GM23338 (cell line): ENCODE measurements at places on chromosomes 3 and 15. TPM values are rescaled to one million over a fixed set of nuclear protein-coding genes. Genes with fewer than 3 reads are reported as not detected.

- DNase-seq, result no peak
These were observed 223.7 kb downstream of the FMN1 start for GRCh38 chr15:32970847-32971246.

GRCh38 chr3:112709911-112710310, 69.0 kb upstream of the CCDC80 start:
- no peak for DNase-seq

- DNase-seq, result no peak
These were observed 54.2 kb upstream of the RBMS3 start for GRCh38 chr3:29226706-29227105.

DNA sequence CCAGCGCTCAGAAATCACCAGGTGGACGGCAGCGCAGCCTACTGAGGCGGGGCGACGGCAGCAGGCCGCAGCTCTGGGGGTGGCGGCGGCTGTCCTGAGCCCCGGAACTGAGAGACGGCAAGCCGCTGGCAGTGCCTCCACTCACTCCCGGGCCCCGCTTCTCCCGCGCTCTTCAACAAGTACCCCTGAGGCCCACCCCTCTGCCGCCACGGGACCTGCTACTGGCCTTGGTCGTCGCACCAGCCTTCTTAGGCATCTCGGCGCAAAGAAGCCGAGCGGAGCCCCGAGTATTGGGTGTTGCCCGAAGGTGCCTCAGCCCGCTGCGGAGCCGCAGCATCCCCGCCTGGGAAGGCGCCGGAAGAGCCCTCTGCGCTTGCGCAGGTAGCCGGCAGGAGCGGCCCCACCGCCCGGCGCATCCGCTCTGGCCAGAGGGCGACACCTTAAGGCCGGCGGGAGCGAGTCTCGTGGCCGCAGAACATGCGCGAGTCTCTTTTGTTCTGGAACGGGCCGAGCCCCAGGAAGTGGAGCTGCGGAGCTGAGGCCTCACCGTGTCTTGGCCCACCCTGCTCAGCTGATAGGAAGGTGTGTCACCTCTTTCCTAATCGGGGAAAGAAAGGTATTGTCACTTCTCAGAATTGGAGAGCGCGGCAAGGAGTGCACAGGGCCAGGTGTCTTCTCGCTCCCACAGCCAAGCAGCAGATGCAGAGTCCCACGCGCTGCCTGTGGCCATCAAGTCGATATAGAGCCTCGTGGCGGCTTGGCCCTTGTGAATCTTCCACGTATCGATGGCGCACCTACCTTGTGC, at the start of gene C15orf40:
C15orf40 (minus strand) TSS at position 369 of the 805 bp plus-strand sequence; CDS start at position 337, 32 bp downstream.
- DNase-seq, result peak; percentile 96

GRCh38 chr3:173986861-173987410, 589.4 kb downstream of the NLGN1 start:
- no peak for DNase-seq

Gene RNU5B-1
- total RNA-seq, result not detected in 2 replicates

Gene ITIH3
- total RNA-seq, result 0.31 TPM in 1 of 2 replicates, not detected in the other
